ENCODE measurements at places on chromosomes 2 and 18.
A peak's percentile ranks its signal among the peaks of the same experiment; 100 is the strongest.

GRCh38 chr18:65968239-65969004 is 217.6 kb downstream of the CDH7 start:
- no peak for DNase-seq

DNA sequence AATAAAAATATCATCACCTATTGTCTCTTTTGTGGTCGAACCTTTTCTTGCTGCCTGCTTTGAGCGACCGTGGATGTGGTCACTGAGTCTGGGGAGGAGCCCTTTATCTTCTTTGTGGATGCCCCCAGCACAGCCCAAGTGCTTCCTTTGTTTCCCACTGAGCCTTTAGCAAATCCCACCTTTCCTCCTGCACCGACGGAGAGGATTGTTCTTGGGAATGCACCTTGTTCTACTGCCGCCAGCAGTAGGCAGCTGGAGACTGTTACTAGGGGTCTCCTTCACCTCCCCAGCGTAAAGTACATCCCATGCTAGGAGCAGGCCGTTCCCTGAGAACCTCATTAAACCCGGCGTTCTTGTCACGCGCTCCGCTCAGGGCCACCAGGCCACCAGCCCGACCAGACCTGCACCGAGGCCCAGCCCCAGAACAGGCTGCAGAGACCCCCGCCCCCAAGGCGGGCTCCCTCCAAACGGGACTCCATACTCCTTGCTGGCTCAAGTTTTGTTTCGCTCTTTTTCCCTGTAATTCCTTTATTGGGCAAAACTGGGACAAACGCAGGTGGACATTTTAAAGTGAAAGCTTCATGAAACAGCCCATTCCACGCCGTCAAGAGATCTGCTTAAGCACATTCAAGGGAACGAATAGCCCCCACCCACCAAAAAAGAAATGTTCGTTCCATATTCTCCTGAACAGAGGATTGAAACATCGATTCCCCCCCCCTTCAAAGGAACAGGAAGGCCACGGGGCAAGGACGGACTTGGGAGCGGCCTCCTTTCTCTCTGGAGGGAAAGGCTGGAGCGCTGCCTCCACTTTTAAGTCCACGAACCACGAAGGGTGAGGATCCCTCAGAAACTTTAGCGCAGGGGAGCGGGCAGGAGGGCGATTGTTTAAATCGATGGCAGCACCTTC is 1.1 kb upstream of the MAT2A start:
- peak; percentile 77 for DNase-seq

- no peak for DNase-seq
Observed at GRCh38 chr2:174004905-174005605, 39.9 kb upstream of the SP3 start.

DNA sequence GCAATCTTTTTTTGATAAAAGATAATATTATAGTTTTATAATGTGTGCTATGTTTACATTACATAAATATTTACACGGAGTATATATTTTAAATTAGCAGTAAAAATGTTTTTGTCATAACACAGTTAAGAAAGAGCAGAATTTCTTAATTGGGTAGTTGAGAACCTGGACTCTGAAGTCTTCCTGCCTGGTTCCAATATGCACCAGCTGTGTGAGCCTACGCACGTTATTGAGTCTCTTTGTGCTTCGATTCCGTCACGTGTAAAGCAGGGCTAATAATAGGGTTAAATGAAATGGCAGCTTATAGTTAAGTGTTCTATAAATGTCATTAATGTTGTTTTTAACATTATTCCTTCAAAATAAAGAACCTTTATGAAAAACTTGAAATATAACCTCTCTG is 1.2 kb upstream of the CCDC88A start:
- DNase-seq = no peak

GRCh38 chr2:191749181-191749540 is 71.2 kb downstream of the NABP1 start:
- no peak for DNase-seq

- no peak for DNase-seq
Observed at GRCh38 chr2:223626716-223627115, 24.6 kb upstream of the SCG2 start.

GRCh38 chr2:132559921-132560320 is 110.1 kb downstream of the LYPD1 start:
- no peak for DNase-seq

- DNase-seq = no peak
Observed at GRCh38 chr2:151947813-151948165, 119.6 kb upstream of the ARL5A start.

- no peak for DNase-seq
Observed at GRCh38 chr2:11530864-11531465, 2.9 kb upstream of the GREB1 start.

DNA sequence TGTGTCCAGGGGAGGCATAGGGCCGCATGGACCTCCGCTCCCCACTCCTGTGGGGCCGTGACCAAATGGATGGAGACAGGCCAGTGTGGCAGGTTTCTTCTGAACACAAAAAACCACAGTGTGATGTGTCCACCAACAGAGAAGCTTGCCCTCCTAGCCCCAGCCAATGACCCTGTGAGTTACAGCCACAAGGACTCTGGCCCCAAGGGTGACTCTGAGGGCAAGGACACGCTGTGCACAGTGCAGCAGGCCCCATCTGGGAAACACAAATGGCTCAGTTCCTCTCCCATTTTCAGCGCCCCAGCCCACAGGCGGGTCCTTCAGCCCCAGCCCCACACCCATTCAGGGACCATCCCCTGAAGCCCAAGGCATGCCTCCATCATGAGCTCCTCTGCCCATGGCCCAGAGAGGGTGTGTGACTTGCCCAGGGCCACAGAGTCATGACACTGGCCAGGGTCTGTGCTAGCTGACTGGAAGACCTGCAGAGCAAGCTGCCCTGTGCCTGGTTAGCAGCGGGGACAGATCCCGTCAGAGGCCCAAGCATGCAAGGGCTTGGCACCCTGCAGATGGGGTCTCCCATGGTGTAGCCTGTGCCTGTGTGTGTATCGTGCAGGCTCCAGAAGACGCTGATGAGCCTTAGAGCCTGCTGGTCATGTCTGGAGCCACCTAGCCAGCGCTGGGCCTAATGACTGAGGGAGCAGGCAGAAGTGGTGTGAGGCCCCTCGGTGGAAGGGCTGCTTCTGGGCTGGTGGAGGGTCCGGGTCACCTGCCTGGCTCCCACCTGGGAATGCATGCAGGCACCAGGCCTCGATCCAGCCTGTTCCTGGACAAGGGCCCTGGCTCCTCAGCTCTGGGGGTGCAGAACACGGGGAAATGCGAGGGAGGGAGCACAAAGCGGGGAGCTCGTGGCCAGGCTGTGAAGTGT is 47.7 kb downstream of the HS6ST1 start:
- no peak for DNase-seq

DNA sequence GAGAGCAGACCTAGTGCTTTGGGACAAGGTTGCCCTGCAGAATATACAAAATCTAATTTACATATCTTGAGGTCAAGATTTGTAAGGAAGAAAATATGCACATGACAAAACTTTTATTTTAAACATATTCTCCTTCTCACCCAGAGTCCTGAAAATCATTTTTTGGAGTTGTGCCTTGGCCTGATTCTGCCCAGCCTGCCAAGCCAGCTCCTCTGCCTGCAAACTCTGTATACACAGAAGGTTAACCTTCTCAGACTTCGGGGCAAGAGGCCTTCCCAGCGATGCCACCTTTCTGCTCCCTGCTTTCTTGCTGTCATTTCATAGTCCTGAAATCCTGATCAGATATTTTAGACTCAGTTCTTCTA is 95.8 kb upstream of the CAVIN2 start:
- no peak for DNase-seq

- DNase-seq = no peak
Observed at GRCh38 chr2:53234548-53234903, 533.1 kb upstream of the CHAC2 start.

DNA sequence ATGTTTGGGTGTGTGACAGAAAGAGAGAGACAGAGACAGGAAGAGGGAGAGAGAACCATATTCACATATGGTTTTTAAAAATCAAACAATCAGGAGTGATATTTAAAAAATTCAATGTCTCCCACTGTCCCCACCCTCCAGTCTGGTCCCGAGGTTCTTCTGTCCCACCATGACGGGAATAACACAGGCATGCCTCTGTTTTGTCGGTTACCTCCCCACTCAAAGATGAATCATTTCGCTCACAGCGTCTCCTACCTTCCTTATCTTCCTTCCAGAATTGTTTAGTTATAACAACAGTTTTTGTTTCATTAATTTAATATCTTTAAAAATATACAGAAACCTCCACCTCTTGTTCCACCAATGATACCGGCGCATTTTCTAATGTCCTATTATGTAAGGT is 113.0 kb downstream of the KCNF1 start:
- DNase-seq = no peak

GRCh38 chr2:68193144-68193543 is 35.5 kb downstream of the PNO1 start:
- DNase-seq = no peak

- DNase-seq = no peak
Observed at GRCh38 chr2:8176887-8177286, 505.0 kb upstream of the ID2 start.

DNA sequence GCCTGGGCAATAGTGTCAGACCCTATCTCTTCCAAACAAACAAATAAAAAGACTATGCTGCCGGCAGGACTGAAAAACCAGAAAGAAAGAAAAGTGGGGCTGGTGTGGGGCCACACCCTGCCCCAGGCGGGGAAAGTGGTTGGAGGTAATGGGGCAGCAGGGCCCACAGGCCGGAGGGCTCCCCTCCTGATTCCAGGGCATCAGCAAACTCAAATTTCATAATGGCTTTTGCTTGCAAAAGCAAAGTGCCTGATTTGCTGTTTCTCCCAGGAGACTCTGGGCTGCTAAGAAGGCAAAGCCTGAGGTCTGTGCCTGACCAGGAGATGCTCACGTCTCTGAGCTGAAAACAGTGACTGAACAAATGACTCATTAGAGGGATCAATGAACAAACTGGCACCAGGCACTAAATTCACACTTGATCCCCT is 121.9 kb downstream of the HDAC4 start:
- no peak for DNase-seq

- DNase-seq = no peak
Observed at GRCh38 chr2:62410926-62411456, 95.0 kb downstream of the TMEM17 start.

GRCh38 chr2:120600335-120600734 is 135.3 kb upstream of the GLI2 start:
- DNase-seq = no peak

DNA sequence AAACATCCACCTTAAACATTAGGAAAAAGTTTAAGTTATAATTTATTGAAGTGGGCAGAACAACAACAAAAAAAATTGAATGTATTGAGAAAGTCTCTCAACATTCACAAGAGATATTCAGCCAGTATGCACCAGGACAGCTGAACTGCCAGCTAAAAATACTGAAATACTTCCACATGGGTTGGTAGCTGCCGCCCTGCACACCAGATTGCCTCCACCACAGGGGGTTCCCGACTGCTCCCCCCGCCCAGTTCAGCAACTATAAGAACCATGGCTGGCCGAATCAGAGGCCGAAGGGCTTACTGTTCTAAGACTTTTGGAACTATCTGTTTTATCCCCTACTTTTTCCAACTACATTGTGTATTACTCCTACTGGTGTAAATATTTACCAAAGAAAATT is 150.0 kb upstream of the LRP1B start:
- DNase-seq = no peak

- no peak for DNase-seq
Observed at GRCh38 chr2:101781791-101782426, 84.4 kb downstream of the MAP4K4 start.

- DNase-seq = no peak
Observed at GRCh38 chr2:234363011-234363487, 133.8 kb downstream of the ARL4C start.

- no peak for DNase-seq
Observed at GRCh38 chr2:118197011-118197675, 108.9 kb downstream of the INSIG2 start.

DNA sequence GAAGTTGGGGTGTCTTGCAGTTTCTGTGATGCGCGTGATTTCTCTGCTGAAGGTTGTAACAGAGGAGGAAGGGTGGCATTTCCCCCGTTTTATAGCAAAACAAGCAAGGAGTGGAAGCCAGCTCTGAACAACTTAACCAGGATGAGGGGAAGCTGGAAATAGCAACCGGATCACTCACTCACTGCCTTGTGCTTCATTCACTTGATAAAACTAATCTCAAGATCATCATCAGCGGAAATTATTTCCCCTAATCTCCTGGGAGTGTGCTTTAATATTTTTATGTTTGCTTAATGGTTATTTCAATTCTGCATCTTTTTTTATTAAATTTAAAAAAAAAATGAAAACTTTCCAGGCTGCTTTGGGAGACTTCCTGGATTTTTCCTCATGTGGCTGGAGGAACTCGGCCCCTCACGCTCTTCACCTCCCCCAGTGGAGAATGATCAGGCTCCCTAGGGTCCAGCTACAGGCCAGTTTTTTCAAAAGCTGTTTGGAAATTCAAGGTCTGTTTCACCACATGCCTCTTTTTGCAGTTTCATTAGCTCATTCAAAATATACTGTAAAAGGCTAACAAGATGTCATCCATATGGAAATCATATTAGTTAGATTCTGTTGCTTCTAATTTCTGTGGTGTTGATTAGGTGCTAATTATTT is 31.7 kb downstream of the CABLES1 start:
- DNase-seq = no peak

Measured in activated CD4-positive, alpha-beta T cell treated with anti-CD3 and anti-CD28 coated beads, Interleukin-2, amount 10 ng/mL, durations not matched to agents 24 days and 14 days (primary cell).